Activated CD4-positive, alpha-beta T cell treated with anti-CD3 and anti-CD28 coated beads, Interleukin-2, amount 10 ng/mL, durations not matched to agents 7 days and 5 days (primary cell): ENCODE measurements at places on chromosomes 2 and 18.

GRCh38 chr2:240920783-240921231 is 14.7 kb downstream of the CROCC2 start:
- no peak for DNase-seq

GRCh38 chr2:235406430-235406829 is 87.4 kb upstream of the AGAP1 start:
- DNase-seq, result no peak

DNA sequence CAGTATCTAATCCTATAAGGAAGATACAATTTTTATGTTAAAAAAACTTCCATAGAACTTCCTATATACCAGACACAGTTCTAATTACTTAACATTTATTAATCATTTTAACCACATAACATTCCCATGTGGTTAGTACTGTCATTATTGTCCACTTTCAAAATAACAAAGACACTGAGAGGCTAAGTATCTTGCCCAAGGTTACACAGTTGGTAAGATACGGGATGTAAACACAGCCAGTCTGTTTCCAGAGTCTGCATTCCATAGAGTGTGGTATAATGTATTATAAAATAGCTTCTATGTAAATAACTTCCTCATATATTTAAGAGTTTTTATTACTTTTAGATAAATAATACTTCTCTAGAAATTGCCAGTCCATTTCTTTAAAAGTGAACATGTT is 383.3 kb upstream of the ETAA1 start:
- no peak for DNase-seq

GRCh38 chr2:184463102-184463865 is 135.0 kb upstream of the ZNF804A start:
- DNase-seq, result no peak

DNA sequence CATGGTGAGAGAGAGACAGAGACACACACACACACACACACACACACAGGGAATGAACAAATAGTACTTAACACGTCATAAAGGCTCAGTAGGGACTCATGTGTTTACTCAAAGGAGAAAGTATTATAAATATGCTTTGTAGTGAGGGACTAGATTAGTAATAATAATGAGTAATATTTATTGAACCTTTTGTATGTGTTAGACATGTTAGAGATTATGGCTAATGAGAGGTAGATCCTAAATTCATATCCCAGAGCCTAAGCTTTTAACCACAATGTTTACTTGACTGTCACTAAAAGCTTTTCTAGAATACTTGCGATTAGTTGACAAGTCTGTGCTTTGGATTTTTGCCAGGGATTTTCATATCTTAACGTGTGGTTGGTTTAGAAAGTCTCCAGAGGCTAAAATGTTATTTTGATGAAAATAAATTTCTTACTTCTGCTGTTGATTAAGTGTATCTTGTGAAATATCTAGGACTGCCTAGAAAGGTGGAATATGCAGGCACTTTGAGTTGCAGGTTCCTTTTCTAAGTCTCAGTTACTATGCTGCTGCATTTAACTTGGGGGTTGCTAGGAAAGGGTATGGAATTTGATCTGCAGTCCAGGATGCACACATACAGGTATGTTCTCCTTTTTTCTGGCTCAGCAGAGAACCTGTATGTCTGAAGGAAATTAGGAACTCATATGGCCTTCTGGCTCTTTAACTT is 64.5 kb downstream of the UBR3 start:
- no peak for DNase-seq

- DNase-seq, result no peak
Observed at GRCh38 chr2:160006475-160006874, 55.9 kb downstream of the PLA2R1 start.

DNA sequence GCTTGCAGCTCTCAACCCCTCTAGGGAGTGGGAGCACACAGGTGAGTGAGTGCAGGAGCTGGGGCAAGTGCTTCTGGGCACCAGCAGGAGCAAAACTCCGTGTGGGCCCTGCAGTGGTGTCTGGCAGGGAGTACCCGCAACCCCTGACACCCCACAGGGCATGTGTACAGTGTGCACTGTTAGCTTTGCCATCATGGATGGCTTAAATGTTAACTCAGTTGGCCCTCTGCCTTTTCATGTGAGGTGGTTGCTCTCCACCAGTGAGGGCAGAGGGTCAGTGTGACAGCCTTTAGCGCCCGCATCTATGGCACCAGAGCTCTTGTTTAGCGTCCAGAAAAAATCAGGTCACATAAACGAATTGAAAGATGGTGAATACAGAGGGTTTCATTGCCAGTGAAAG is 92.7 kb downstream of the TPGS2 start:
- no peak for DNase-seq

GRCh38 chr18:80213182-80213581 is 34.1 kb downstream of the PARD6G start:
- DNase-seq, result no peak

- peak; percentile 5 for DNase-seq
Observed at GRCh38 chr2:70947556-70948184, 12.0 kb downstream of the ATP6V1B1 start.

DNA sequence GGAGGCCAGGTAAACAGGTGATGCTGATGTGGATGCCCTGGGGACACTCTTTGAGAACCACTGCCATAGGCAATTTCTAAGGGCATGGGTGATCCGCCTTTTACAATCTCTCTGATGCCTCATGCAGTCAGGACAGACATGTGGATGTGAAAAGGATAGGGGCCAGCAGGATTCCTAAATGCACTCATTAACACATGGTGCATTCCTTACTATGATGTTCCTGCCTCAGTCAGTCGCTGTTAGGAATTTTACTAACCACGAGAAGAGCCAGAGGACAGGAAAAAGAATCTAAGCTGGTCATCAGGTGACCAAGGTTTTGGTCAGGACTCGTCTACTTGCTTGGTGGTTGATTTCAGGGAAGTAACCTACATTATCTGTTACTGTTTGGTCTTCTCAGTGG is 191.0 kb downstream of the ARL4C start:
- DNase-seq, result no peak
